ENCODE measurements at places on chromosomes 2 and 18.
A peak's percentile ranks its signal among the peaks of the same experiment; 100 is the strongest.

- DNase-seq: peak; percentile 33
These were observed 16.7 kb upstream of the GLS start for GRCh38 chr2:190863946-190864345.

DNA sequence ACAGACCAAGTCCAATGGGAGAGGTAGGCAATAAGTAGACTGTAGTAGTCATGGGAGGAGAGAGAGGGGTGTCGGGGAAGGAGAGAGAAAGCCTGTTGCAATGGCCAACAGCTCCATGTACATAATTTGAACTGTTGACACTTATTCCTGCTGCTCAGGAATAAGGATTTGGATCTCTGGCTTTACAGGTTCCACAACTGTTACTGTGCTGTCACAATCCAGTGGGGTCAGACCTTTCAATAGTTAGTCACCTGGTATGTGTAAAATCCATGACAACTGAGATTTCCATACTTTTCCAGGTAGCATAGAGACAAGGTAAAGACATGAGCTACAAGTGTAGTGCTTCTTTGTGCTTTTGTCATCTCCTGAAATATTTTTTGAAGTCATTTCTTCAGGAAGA, 47.5 kb upstream of the RIOK3 start:
- no peak for DNase-seq

GRCh38 chr2:134217351-134217750, 36.5 kb upstream of the MGAT5 start:
- DNase-seq: no peak

DNA sequence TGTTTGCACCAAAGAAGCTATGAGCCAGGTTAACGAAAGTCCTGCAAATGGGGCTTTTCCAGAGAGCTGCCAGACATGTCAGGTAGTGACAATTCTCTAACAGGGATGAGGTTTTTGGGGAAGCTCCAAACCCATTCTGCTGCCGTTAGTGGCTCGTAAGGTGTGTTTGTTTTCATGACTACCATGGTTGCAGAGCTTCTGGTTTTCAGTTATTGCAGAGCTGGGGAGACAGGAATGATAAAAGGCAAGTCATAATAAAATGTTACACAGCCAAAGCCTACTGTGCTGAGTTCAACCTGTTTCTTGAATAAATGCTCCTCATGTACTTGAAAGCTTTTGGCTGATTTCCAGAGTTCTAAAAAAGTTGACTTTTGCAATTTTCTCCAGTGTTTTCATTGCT, 209.2 kb upstream of the STK17B start:
- DNase-seq: no peak
